OCI-LY7 (cell line): ENCODE measurements at places on chromosomes 7 and 10.
A peak's percentile ranks its signal among the peaks of the same experiment; 100 is the strongest.

DNA sequence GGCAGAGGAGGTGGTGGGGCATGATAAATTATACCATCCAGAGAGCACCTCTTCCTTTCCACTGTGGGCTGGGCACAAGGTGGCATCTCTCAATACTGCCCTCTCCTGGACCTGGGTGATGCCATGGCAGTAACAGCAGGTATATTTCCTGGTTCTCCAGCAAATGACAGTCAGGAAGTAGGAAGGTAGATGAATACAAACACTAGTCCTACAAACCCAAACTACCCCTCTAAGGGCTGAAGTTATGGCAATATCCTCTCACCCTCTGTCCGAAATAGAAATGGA is 1004.9 kb downstream of the KCNMA1 start:
- peak; percentile 5 for DNase-seq

DNA sequence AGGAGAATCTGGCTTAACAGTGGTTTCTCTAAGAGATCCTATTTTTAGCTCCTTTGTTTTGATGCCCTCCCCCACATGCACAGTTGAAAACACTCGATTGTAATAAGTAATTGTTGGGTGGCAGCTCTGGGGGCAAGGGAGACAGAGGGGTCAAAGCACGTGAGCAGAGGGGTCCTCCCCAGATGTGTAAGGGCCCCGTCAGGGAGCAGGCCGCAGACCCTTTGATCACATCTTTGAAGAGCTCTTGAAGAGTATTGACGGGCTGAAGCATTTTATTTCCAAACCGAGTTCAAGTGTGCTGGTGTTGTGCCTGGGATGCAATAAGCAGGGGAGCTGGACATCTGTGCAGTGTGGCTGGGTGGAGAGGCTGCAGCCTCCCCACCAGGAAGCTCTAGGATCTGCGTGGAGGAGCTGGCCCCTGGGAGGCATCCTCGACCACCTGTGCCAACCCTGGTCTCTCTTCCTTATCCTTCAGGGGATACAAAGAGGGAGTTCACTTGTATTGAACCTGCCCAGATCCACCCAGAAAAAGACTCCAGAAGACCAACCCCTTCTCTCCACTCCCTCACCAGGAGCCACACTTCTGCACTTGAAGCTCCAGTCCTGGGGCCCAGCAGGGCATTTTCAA is 473.0 kb upstream of the MGMT start:
- no peak for DNase-seq

DNA sequence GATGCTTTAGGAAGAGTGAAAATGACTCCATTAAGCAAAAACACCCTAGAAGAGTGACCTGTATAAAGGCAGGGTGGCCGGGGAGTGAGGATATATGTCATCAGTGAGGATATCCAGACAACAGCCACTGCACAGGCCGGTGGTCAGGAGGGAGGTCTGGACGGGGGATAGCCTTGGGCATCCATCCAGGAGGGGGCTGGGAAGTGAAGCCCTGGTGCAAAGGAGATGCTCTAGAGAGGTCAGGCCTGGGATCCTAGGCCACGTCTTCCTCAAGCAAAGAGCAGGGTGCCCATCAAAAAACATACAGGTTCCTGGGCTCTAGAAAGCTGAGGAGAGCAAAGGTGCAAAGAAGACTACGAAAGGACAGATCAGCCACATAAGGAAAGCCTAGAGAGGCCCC is 25.6 kb downstream of the FAM171A1 start:
- no peak for DNase-seq

DNA sequence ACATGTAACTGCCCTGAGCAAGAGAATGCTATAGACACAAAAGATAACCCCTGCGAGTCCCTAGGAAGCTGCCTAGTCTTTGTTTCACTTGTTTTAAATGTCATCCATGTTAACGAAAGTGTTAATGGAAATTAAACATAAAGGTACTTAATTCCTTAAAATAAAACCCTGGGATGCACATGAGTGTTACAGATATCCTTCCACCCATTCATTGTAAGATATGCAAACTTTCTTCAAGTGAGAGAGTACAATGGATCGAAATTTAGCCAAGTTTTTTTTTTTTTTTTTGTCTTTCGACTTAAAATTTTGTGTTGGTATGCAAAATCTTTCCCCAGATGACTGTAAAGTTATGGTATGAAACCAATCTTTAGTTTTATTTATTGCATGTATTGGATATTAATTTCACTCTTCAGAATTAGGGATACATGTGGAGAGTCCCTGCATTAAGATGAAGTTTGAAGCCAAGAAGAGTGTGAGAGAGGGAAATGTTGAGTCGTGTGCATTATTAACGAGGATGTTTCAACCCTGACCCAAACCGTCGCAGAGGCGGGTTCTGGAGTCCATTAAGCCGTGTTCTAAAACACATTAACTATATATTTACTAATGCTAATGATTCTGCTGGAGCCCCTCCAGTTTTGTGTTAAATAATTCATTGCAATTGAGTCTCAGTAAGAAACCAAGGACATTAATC is 1.6 kb downstream of the CDK14 start:
- no peak for DNase-seq

DNA sequence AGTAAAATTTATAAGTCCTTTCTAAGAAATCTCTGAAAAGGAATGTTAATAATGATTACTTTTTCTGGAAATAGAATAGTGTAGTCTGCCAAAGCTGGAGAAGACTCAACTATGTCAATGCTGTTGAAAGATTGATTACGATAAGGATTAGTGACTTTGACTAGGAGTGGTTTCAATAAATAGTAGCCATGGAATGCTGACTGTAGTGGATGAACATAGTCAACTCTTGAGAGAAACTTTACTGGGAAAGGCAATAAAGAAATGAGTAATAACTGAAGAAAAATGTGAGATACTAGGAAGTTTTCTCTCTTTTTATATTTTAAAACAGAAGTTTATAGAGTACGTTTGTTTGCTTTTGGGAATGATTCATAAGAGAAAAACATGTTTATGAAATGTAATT is 105.0 kb upstream of the CDK13 start:
- DNase-seq: no peak

DNA sequence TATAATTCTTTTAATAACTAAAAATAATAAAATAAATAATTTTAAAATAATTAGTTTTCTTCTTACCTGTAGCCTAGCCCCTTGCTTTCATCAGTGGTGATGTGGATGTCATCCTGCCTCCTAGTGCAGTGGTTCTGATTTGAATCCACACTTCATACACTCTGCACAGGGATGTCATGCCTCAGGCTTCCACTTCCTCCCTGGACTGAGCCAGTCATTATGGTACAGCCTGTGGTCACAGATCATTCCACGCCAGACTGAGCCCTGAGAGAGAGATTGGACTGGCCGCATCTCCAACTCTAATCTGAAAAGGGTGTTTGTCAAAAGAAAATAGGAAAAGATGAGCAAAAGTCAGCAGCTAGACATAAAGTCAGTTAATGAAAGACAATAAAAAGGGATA is 436.2 kb upstream of the IGFBP3 start:
- no peak for DNase-seq

- no peak for DNase-seq
Observed at GRCh38 chr7:155951554-155952158, 139.4 kb upstream of the SHH start.

GRCh38 chr7:157537056-157537455 is 200.3 kb downstream of the DNAJB6 start:
- no peak for DNase-seq

- no peak for DNase-seq
Observed at GRCh38 chr10:43167498-43167889, 29.2 kb downstream of the CSGALNACT2 start.
